ENCODE measurements at places on chromosomes 4 and X. TPM values are rescaled to one million over a fixed set of nuclear protein-coding genes. Genes with fewer than 3 reads are reported as not detected.

Gene GYPA
- total RNA-seq, result not detected

Gene RRH
- 0.42 TPM for total RNA-seq

Gene STK32B
- total RNA-seq, result not detected

Gene GPC3
- not detected for total RNA-seq

Gene ADGRG4
- not detected for total RNA-seq

Gene FAM149A
- total RNA-seq, result 2.5 TPM

Gene SPANXA2
- total RNA-seq, result not detected

Gene CCDC110
- total RNA-seq, result 1.3 TPM

Gene ALB
- 0.73 TPM for total RNA-seq

Gene CORIN
- 0.49 TPM for total RNA-seq

Gene KLHL5
- 14.9 TPM for total RNA-seq

Gene P2RY8
- 132 TPM for total RNA-seq

Gene TRPC5OS
- total RNA-seq, result not detected

Gene RPL39
- total RNA-seq, result 3,863 TPM

Gene MAB21L2
- not detected for total RNA-seq

Gene MAOB
- total RNA-seq, result not detected

Gene GAB3
- total RNA-seq, result 9.9 TPM

Gene PRDM8
- total RNA-seq, result 11.5 TPM

Gene FGFBP1
- not detected for total RNA-seq

Gene DGKK
- not detected for total RNA-seq

Gene GPM6B
- total RNA-seq, result not detected

Gene ARSJ
- 0.11 TPM for total RNA-seq

Gene SYTL4
- not detected for total RNA-seq

Gene FOXR2
- not detected for total RNA-seq

Gene BST1
- total RNA-seq, result 0.42 TPM

Gene POLA1
- total RNA-seq, result 7.8 TPM

Gene CSAG1
- not detected for total RNA-seq

Gene CDS1
- total RNA-seq, result 0.85 TPM

Gene GCNA
- total RNA-seq, result 11.6 TPM

Gene C4orf50
- not detected for total RNA-seq

Gene NAA11
- not detected for total RNA-seq

Gene BEX5
- 9.2 TPM for total RNA-seq

Gene MAP7D2
- total RNA-seq, result 0.16 TPM

Gene IQSEC2
- 0.36 TPM for total RNA-seq

Gene HSFX4
- total RNA-seq, result not detected

Gene NSUN7
- total RNA-seq, result 0.65 TPM

Gene PAGE1
- not detected for total RNA-seq

Gene ASB9
- total RNA-seq, result 0.33 TPM

Gene RIBC1
- total RNA-seq, result 1.9 TPM

Gene STBD1
- total RNA-seq, result 0.38 TPM

Gene TRIM2
- total RNA-seq, result 1.1 TPM

Gene SATL1
- total RNA-seq, result not detected

Gene NOA1
- 23.8 TPM for total RNA-seq
